ENCODE measurements at places on chromosomes 5 and 9.

DNA sequence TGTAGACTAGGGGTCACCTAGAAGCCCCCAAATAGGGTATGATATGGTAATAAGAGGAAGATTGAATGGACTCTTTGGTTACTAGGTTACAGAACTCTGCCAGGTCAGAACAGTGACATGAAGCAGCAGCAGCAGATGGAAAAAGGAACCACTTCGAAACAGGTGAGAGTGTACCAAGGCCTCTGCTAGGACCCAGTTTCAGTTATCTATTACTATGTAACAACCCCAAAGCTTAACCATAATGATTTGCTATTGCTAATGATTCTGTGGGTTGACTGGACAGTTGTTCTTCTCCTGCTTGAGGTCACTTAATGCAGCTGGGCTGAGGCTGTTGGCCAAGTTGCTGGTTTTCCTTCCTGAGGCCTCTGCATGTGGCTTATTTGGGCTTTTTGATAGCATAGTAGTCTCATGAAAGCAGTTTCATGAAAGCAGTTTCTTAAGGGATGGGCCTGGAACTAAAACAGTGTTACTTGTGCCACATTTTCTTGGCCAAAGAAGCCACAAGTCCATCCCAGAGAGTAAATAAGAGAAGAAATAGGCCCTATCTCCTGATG is 17.6 kb downstream of the C9orf43 start:
- DNase-seq = peak; percentile 19

GRCh38 chr5:17302604-17303003 is 85.2 kb downstream of the BASP1 start:
- no peak for DNase-seq

GRCh38 chr5:21085791-21086190 is 1097.8 kb upstream of the CDH18 start:
- no peak for DNase-seq

DNA sequence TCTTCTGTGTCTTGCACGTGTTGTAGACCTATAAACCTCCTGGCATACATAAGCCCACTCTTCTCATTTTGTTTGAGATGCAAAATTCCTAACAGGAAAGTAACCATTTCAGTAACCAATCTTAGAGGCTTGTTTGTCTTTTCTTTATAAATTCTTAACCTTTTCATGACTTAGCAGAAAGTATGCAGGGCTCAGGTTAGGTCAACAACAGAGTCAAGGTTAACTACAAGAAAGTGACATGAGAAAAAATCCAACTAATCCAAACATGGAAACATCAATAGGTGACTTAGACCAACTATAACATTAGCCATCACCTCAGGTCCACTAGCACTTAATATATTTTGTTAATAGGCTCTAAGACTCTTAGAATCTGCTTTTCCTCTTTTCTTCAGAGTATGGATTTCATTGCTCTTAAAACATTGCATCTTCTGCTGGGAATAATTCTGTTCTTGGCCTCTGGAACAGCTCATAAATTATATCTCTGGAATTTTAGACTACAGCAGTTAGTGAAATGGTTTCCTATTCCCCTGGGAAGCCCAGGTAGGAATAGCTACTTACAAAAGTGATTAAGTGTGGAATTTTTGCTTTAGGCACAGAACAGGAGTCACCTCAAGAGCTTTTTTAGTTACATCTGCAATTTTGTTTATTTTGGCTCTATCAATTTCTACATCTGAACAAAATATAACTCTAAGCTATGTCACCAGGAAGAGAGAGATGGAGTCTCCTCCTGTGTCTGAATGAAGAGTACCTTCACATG is 155.3 kb upstream of the ANKRD55 start:
- no peak for DNase-seq

DNA sequence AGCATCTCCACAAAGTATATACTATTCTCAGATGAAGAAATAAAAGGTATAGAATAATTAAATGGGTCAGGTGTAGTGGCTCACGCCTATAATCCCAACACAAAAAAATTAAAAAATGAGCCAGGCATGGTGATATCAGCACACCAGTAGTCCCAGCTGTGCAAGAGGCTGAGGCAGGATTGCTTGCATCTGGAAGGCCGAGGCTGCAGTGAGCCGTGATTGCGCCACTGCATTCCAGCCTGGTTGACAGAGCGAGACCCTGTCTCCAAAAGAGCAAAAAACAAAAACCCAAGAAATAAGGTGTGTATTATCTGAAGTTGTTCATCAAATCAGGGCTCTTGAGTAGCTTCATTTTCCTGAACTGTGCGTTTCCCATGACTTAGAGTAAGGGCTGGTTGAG is 83.2 kb upstream of the MYO10 start:
- no peak for DNase-seq

Measured in astrocyte of the spinal cord (primary cell).